ENCODE measurements at places on chromosomes 11 and 22.
A peak's percentile ranks its signal among the peaks of the same experiment; 100 is the strongest.

GRCh38 chr22:47872761-47873535 is 1110.5 kb downstream of the TBC1D22A start:
- DNase-seq, result no peak

- DNase-seq, result peak; percentile 16
Observed at GRCh38 chr11:14537134-14537599, 17.0 kb upstream of the PSMA1 start.

DNA sequence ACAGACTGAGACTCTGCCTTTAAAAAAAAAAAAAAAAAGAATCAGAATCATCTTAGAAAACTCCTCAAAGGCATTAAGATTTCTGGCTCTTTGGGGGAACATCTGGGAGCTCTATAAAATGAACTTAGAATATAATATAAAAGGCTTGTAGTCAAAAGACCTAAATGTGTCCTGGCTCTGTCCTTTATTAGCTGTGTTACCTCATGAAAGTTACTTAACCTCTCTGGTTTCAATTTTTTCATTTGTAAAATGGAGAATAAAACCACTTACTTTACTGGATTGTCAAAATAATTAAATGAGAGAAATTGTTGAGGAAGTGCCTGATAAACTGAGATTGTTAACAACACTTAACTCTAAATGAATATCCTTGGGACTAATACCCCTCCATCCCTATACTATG is 81.8 kb downstream of the FAM168A start:
- DNase-seq, result no peak

DNA sequence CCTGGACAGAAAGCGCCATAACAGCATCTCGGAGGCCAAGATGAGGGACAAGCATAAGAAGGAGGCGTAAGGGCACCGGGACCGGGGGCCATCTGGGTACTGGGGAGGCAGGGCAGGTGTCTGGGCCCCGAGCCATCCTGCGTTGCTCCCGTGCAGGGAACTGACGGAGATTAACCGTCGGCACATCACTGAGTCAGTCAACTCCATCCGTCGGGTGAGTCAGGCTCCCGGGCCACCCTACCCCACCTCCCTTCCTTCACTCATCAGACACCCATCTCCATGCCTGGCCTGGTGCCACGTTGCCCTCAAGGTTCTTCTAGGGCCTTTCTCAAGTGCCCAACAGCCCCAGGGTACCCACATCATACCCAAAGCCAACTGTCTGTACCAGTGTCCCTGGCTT is 15.0 kb downstream of the PLCB3 start:
- no peak for DNase-seq

GRCh38 chr11:48184452-48184851 is 32.2 kb upstream of the OR4B1 start:
- DNase-seq, result no peak

- no peak for DNase-seq
Observed at GRCh38 chr11:64333556-64333955, 6.4 kb upstream of the CCDC88B start.

GRCh38 chr11:76579056-76579751 is 91.3 kb downstream of the LRRC32 start:
- no peak for DNase-seq

- no peak for DNase-seq
Observed at GRCh38 chr22:27504360-27505253, 296.9 kb downstream of the MN1 start.

Measured in BE2C (cell line).